ENCODE measurements at places on chromosomes 1 and 21.

DNA sequence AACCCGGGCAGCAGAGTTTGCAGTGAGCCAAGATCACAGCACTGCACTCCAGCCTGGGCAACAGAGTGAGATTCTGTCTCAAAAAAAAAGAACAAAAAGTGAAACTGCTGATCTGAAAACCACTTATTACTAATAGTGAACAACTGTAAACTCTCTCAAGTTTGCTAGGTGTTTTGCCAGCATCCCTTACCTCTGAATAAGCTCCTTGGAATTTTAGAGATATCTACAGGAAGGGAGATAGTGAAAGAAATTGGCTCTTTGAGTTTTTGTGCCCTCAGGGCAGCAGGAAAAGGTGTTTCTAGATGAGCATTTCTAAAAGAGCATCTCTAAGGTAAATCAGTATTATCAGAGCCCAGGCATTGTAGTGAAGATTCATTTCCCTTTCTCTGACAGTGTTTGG is 27.1 kb downstream of the PARK7 start:
- DNase-seq: no peak

- no peak for DNase-seq
These were observed 11.3 kb downstream of the AUNIP start for GRCh38 chr1:25847929-25848328.

GRCh38 chr1:100506217-100506616 is 31.7 kb upstream of the GPR88 start:
- DNase-seq: no peak

- DNase-seq: no peak
These were observed 7.8 kb downstream of the HSPA6 start for GRCh38 chr1:161531986-161532643.

Measured in MCF 10A (cell line).